ENCODE measurements at places on chromosomes 16 and 17.
A peak's percentile ranks its signal among the peaks of the same experiment; 100 is the strongest.

GRCh38 chr16:14182999-14183398, 111.9 kb downstream of the MRTFB start:
- DNase-seq = no peak

GRCh38 chr16:3761375-3762106, 44.2 kb upstream of the TRAP1 start:
- DNase-seq = no peak

DNA sequence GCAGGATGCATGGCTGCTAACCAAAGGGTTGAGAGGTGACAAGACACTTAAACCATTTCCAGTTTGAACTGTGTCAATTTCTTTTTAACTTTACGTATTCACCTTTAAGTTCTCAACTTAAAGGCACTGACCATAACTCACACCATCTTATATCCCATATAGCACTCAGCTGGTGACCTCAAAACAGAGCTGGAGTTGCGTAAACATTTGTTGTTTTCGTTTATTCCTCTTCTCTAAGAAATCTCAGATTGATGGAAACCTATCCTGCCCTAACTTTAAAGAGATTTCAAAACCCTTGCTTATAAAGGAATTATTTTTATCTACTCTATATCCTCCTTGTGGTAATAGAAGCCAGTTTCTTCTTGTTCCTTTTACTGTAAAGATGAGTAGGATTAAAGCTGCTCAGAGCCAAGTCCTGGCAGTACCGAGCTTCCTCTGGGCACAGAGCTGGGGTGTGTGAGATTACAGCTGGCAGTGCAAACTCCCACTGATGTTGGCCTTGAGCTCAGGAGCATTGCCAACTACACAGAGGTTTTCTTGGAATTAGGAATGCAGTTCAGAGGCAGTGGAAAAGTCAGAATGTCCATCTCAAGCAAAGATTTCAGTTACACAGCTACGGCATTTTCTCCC, 1.3 kb downstream of the KCTD2 start:
- peak; percentile 28 for DNase-seq

GRCh38 chr16:30377050-30377811, 2.6 kb downstream of the MYL11 start:
- DNase-seq = no peak

DNA sequence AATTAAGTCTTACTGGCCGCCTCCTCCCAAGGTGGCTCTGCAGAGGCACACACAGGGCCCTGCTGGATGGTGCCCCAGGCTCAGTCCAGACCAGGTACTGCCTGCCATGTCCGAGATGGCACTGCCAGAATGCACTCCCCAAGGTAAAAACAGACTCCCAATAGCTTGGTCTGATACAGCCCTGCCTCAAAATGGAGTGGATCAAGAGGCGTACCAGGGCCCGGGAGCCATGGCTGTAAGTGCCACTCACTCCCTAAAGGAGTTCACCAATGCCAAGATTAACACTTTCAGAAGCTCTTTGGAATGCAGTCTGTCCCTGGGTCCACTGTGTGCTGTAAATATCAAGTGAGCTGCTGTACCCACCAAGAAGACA, 576 bp upstream of the MYO18A start:
- DNase-seq = no peak

Data from occipital lobe (tissue), 3 donors.